AG08395 (cell line): ENCODE measurements at places on chromosomes 6 and 20.

GRCh38 chr6:36542041-36542440 is 5.2 kb downstream of the STK38 start:
- DNase-seq: no peak

GRCh38 chr20:36768768-36769430 is 4.7 kb downstream of the DSN1 start:
- no peak for DNase-seq

- peak; percentile 14 for DNase-seq
Measured at GRCh38 chr6:45378334-45378926, 696 bp upstream of the SUPT3H start.

DNA sequence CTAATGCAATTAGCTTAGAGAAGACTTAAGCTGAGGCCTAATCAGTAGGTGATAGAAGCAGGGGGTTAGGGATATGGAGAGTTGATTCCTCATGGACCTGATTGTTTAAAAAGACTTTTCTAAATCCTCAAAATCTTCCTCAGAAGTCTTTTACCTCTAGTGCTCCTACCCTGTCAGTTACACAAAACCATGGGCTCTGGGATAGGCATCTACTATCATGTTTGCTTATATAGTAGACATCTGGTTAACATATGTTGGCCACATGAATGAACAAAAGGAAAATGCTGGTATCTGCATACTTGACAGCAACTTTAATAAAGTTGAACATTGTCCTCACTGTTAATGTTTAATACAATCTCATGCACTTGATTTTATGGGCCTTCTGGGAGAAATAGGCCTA is 61.5 kb upstream of the FKBP1C start:
- DNase-seq: no peak

- peak; percentile 40 for DNase-seq
Measured at GRCh38 chr20:50193836-50194421, 3.3 kb downstream of the CEBPB start.

- no peak for DNase-seq
Measured at GRCh38 chr6:43091436-43091991, 15.4 kb downstream of the PTK7 start.

- no peak for DNase-seq
Measured at GRCh38 chr20:31862506-31862905, 7.8 kb downstream of the DUSP15 start.

GRCh38 chr6:35181308-35181932 is 32.3 kb upstream of the SCUBE3 start:
- peak; percentile 62 for DNase-seq
